GM03348 (cell line): ENCODE measurements at places on chromosomes 2 and 18.

DNA sequence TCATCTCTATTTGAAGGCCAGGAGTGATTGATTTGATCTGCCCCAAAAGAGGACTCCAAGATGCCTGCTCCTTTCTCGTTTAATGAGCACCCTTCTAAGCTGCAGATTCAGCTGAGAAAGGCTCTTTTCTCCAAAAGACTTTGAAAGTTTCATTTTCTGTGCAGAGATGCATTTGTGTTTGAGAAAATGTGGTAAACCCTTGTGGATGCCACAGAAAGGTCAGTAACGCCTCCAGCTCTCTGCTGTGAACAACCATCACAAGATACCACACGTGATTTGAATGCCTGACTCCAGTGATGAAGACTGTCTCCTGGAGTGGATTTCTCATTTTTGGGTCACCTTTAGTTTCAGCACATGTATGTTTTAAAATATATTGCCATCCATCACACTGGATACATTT lies 35.0 kb upstream of the CCDC85A start:
- DNase-seq = peak; percentile 15

DNA sequence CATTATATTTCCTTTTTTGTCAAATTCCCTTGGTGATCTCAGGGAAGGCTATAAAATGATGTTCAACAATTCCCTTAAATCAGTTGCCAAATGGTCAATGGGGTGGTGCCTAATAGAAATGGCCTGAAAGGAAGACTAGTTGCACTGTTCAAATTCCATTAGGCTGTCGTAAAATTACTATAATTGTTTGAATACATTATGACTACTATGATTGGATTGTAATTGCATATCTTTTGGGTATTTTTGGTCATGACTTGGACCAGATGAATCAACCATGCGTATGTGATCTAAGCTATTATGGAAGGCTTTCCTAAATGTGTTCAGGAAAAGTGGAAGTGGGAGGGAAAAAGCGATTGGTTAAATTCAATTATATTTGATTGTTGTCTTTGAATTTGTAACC lies 41.3 kb upstream of the KCNE4 start:
- DNase-seq = peak; percentile 72

GRCh38 chr2:106840818-106841217 lies 45.1 kb downstream of the ST6GAL2 start:
- DNase-seq = no peak

DNA sequence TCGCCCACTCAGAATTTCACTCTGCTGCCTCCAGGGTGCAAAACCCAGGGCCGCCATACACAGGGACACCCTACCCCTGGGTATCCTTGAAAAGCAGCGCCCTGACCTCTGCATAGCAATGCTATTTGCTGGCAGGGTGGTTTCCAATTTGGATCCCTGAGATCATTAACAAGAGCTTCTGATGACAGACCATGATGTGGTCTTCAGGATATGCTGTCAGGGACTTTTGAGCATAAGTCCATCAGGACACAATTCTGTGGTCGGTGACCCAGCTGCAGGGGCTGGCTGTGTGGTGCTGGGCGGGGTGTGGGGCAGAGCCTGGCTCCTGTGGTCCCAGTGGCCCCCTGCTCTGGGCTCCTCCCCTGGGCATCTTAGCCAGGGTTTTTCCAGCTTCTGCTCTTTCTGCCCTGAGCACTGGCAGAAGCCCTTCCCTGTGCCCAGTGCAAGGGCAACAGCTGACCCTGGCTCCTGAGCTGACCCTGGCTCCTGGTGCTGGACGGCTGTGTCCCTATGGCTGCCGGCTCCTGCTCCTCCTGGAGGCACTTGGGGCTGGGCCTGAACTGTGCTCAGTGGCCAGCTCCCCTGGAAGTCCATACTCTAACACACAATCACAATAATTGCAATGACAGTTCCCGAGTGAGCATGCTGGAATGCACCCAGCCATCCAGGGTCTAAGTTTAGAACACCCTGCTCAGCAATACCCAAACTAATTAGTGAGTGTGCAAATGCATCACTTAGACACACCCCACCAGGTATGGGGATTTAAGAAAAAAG lies 271.5 kb downstream of the HDAC4 start:
- no peak for DNase-seq

- peak; percentile 25 for DNase-seq
These were observed 219.0 kb downstream of the MYO3B start for GRCh38 chr2:170396799-170397459.

- DNase-seq = no peak
These were observed 59.5 kb upstream of the AMMECR1L start for GRCh38 chr2:127945281-127945680.

DNA sequence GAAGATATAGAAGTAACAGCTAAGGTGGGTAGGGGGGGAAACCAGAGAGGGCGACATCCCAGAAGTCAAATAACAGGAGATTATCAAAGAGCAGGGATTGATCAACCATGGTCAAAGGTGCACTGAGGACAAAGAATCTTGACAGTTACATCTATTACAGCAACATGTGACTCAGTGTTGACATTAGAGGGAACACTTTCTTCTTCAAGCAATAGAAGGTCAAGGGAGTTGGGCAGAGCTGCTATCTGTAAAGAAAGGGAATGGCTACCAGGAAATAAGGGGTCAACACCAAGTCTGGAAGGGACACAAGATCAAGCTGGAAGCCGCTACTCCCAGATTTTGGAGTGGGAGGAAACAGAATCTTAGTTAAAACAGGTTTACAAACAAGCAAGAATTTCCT lies 611.0 kb downstream of the TSN start:
- DNase-seq = no peak

- no peak for DNase-seq
These were observed 403 bp upstream of the CLUL1 start for GRCh38 chr18:596288-596881.

DNA sequence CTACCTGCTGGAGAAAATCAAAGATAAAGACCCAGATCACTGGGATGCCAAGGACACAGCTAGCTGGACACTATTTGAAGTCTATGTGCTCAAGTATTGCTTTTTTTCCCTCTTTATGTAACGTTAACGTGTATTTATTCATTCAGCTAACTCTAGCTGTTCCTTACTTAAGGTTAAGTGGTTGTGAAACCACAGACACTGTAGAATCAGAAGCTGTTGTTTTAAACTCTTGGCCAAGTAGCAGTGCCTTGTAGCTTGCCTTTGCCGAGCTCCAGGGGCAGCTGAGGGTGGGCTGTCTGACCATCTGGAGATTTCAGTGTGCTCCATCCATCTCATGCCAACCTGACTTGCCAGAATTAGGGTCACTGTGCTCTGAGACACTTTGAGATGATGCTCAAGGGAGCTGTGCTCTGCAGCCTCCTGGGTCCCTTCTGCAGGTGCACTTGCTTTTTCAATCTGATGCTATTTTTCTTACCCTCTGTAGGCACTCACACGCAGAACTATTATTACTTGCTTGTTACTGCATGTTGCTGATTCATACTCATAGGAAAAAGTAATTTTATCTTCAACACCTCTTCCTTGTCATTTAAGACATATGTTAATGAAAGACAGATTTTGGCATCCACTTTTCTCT lies 116.2 kb downstream of the METTL8 start:
- no peak for DNase-seq
